ENCODE measurements at places on chromosomes 6 and 20.

DNA sequence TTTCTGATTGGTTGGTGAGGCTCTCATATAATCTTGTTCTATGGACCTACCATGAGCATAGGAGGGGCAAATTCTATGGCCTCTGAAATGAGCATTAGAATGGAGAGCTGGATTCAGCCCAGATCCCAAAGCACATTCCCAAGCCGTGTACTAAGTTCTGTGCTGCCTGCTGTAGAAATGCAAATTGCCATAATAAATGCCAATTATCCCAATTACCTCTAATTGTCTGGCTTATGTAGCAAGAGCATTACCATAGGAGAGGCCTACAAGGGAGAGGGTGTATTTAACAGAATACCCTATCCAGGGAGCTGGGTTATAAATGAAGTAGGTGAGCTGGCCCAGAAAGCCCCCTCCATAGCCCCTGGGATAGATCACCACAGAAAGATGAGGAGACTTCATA lies 126.8 kb downstream of the LRFN2 start:
- no peak for DNase-seq

DNA sequence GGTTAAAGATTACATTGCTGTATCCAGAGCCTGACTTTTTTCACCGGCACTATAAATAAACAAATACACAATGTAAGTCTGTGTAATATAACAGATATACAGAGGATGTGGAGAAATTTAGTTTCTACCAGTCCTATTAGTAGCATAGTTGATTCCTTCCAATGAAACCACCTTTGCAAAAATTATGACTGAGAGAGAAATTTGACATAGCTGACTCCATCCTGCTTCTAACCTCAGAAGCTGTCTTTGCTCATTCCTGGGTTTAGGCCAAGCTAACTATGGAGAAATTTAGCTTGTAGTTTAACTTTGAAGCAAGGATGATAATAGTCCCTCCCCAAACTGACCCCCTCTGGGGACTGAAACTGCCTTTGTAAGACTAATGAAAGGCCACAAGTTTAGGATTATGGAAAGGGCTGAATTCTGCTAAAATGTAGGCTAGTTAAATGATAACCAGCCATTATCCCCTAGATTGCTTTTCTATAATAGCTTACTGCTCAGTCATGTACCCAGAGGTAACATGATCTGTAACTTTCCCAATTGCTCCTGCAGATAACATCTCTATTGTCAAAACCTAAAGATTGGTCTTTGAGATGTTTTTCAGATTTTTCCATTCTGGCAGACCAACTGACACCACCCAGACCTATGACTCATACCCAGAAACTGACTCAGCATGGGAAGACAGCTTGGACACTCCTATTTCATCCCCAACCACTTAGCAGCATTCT lies 172.8 kb upstream of the ARG1 start:
- no peak for DNase-seq

GRCh38 chr20:23305098-23305497 lies 45.5 kb upstream of the NXT1 start:
- no peak for DNase-seq

DNA sequence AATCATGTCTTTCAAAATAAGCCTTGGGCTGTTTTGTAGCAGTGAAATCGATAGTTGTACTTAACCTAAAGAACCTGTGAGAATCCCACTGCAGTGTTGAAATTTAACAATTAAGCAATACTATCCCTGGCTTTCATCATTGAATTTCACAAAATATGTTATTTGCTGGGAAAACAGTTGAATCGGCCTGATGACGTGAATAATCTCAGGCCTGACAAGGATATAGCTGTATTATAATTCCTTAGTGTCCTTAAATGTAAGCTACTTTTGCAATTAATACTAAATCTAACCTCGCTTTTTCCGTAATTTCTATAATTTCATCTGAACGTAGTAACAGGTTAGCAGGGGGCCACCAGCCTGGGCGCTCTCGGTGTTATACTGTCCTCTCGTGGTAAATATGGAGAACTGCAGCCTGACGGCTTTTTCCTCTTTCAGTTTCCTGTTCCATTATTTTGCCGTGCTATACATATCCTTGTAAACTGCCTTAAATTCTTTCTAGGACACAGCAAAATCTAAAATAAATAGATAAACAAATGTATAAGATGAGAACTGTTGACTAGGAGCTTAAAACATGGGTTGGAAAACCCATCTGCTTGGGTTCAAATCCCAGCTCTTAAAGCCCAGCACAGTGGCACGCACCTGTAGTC lies 24.0 kb downstream of the MTFR2 start:
- DNase-seq, result no peak

DNA sequence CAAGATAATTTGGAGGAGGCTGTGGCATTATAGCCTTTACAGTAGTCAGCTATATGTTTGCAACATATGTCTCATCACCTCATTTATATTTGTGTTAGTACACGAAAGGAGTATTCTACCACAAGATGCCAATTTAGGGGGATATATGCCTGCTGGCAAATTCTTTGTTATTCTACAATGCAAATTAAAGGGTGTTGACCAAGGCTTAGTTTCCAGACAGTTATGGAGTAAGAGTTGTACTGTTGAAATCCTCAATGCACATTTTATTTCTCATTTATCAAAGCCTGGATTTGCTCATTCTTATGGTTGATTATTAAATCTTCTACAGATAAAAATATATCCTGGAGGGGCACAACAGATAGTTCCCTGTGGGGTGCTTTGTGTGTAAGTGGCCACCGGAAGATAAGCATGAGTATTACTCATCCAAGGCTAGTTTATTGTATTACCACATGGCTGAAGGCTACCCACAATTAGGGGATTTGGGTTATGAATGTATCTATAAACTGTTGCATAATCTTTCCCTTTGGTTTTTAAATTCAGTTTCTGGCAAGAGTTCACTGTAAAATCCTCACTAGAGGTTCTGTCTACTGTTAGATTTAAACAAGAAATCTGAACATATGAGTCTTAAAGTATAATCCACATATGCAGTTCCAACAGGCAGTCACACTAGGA lies 9.0 kb downstream of the CST9 start:
- no peak for DNase-seq

GRCh38 chr6:11433860-11434259 lies 103.7 kb upstream of the TMEM170B start:
- no peak for DNase-seq

- DNase-seq, result no peak
Measured at GRCh38 chr6:90039911-90040310, 145.6 kb downstream of the GJA10 start.

GRCh38 chr6:109820706-109821350 lies 129.7 kb downstream of the FIG4 start:
- no peak for DNase-seq
